ENCODE measurements at places on chromosomes 1 and 21. TPM values are rescaled to one million over a fixed set of nuclear protein-coding genes. Genes with fewer than 3 reads are reported as not detected.

- DNase-seq: no peak
- H3K4me3 ChIP-seq: no peak overlapping the region
- H3K36me3 ChIP-seq: no peaks in the 10 kb centered on the region
- H3K27me3 ChIP-seq: peaks cover 24% of the 10 kb centered on the region
- H3K27ac ChIP-seq: no peak overlapping the region
- no peaks in the 10 kb centered on the region for H3K4me1 ChIP-seq
Measured at GRCh38 chr1:156912861-156913808, 7.3 kb upstream of the LRRC71 start.

GRCh38 chr21:36717976-36718375 is 19.1 kb downstream of the SIM2 start:
- no peak overlapping the region for H3K4me3 ChIP-seq
- H3K27me3 ChIP-seq: peaks cover 54% of the 10 kb centered on the region
- H3K4me1 ChIP-seq: no peaks in the 10 kb centered on the region
- no peak overlapping the region for H3K27ac ChIP-seq
- no peak for DNase-seq

Gene RORC
- 0.06 TPM for total RNA-seq

DNA sequence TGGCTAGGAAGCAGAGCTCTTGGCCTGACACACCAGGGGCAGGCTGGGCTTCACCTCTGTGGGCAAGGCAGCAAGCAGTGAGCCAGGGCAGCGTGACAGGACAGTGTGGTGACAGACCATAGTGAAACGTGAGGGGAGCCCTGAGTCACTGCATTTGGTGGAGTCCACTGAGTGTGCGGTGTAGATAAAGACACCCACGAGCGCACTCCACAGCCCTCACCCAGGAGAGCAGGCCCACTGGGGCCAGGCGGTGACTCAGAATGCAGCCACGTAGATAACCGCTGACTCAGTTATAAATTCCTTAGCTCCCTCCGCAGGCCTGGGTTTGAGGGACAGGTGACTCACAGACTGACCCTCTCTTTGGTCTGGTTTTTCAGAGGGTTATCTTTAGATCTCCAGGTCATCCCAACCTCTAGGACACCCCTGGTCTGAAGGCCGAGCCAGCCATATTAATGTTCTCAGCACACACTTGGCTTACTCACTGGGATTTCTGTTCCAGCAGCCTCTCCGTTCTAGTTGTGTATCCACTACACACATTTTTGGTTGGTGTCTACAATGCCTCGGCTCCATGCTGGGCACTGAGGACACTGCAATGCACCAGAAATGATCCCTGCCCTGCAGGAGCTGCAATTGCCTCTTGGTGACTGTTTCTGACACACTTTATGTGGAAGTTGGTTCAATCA is 90.2 kb upstream of the TSPAN2 start:
- H3K4me3 ChIP-seq: no peak overlapping the region
- DNase-seq: no peak
- peaks cover 6% of the 10 kb centered on the region for H3K4me1 ChIP-seq
- no peaks in the 10 kb centered on the region for H3K36me3 ChIP-seq

Gene NCAM2
- total RNA-seq: not detected

- H3K27me3 ChIP-seq: peaks cover 3% of the 10 kb centered on the region
- no peak for DNase-seq
- no peak overlapping the region for H3K4me3 ChIP-seq
- H3K36me3 ChIP-seq: no peaks in the 10 kb centered on the region
- peaks cover 41% of the 10 kb centered on the region for H3K4me1 ChIP-seq
- H3K27ac ChIP-seq: no peak overlapping the region
Measured at GRCh38 chr21:38297194-38297631, 40.4 kb downstream of the KCNJ15 start.

DNA sequence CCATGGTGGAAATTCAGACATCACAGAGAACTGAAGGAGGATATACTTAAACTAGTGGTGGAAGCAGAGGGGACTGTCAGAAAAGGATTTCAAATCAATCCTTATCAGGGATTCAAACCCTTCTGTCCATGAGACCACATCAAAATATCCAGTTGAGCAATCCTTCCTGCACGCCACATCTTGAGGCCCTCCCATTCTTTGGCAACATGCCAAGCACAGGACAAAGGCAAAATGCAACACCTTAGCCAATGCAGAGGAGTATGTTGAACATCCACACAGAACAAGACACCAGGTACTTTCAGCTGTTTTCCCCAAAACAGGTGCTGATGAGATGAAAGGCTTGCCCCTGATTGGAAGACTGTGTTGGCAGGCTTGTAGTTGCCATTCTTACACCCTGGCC is 81.8 kb upstream of the PLXNA2 start:
- no peak for DNase-seq
- H3K27ac ChIP-seq: no peak overlapping the region
- no peaks in the 10 kb centered on the region for H3K4me1 ChIP-seq
- H3K4me3 ChIP-seq: no peak overlapping the region
